ENCODE measurements at places on chromosomes 13 and 19.

DNA sequence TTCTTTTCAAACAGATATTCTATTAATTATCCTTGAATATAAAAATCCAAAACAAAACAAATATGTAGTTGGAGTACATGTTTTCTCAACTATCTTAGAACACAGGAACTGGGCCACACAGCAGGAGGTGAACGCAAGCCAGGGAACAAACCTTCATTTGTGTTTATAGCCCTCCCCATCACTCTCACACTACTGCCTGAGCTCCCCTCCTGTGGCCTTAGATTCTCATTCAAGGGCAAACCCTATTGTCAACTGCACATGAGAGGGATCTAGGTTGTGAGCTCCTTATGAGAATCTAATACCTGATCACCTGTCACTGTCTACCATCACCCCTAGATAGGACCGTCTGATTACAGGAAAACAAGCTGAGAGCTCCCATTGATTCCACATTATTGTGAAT, 427.1 kb upstream of the PRR20A start:
- no peak for DNase-seq

DNA sequence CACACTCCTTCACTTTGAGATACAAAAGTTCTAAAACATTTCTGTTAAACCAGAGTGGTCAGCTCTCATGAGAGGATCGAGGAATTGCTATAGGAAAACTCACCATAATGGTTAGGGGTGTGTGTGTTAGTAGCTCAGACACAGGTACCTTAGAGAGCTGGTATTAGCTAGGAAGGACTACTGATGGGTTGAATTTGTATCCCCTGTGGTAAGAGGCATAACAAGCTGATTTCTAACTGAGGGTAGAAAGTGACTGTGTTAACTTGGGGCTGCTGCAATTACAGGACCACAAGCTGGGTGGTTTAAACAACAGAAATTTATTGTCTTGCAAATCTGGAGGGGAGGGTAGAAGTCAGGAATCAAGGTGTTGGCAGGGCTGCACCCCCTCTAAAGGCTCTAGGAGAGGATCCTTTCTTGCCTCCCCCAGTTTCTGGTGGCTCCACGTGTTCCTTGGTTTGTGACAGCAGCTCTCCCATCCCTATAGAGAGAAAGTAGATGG, 17.4 kb downstream of the LEUTX start:
- DNase-seq = no peak

- no peak for DNase-seq
Observed at GRCh38 chr13:96444676-96445075, 354.8 kb downstream of the HS6ST3 start.

- DNase-seq = no peak
Observed at GRCh38 chr13:86447479-86447878, 648.3 kb upstream of the SLITRK6 start.

DNA sequence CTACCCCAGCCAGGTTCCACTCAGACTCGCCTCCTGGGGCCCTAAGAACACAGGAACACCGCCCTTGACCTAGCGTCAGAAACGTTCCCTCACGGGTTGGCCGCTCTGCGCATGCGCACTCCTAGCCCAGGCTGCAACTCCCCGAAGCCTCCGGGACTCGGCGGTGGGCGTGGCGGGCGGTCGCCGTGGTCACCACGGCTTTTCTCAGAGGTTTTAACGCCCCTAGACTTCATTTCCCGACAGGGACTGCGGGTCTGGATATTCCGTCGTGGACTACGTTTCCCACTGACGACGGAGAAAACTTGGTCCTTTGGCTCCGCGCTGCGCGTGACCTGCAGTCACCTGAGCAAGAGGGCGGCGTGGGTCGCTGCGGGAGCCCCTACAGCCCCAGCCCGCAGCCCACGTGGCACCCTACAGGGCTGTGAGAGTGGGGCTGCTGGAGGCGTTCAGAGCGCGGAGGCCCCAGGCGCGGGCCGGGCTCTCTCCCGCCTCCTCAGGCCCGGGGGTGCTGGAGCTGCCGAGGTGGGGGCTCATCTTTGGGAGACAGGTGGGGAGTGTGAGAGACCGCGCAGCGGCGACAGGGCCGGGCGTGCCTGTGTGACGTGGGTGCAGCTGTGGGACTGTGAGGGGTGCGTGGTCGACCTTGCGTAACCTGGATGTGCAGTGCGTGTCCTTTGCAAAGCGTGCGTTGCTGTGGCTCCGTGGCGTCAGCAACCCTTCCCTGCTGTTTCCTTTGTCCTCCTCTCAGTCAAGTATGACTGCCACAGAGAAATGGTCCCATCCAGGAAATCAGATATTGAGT, 38.0 kb upstream of the ZNF573 start:
- DNase-seq = peak; percentile 29

DNA sequence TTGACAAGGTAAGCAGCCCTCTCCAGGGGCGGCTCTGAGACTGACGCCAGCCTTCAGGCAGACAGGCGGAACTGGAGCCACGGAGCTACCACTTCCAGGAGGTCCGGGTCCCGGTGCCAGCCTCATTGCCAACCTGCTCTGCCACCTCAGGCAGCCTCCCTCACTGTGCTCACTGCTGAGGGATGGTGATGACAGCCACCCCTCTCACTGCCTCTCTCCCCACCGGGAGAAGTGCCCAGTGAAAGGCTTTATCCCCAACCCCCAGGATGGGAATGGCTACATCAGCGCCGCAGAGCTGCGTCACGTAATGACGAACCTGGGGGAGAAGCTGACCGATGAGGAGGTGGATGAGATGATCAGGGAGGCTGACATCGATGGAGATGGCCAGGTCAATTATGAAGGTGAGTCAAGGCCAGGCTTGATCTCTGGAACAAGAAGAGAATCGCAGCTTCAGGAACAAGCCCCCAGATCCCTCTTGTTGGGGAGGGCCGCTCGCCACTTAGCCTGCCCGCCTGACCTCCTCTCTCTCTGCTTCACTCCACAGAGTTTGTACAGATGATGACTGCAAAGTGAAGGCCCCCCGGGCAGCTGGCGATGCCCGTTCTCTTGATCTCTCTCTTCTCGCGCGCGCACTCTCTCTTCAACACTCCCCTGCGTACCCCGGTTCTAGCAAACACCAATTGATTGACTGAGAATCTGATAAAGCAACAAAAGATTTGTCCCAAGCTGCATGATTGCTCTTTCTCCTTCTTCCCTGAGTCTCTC, 7.6 kb downstream of the CALM3 start:
- DNase-seq = no peak

DNA sequence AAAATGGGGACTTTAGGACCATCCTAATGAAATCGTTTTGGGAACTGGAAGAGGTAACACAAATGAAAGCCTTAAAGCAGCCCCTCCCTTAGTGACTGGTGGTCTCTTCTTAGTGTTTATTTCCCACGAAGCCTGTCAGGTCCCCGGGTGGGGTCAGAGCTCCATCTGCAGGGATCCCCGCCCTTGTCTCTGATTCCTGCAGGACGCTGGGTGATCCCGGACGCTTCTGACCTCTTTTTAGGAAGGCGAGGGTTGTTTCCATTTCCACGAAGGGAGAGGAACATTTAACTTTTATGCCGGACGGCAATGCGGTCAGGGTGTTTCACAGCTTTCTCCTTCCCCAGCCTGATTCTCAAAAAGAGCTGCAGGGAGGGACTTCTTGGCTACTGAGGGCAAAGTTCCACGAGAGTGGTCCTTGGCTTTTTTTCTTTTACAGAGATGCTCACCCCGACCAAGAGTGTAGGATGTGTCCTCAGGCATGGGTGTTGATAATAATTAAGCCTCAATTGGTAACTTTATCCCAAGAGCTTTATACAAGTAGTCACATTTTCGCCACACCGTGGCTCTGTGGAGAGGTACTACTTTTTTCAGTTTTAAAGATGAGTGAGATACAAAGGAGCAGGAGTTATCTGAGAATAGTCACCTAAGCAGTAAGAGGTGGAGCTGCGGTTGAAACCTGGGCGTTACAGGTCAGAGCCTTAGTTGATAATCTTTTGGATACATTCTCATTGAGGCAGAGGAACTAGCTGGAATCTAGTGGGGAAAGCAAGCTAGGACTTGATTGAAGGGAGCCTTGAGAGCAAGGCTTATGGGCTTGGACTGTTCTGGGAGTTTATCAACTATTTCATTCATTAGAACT, 813 bp downstream of the ZNF284 start:
- no peak for DNase-seq

- DNase-seq = no peak
Observed at GRCh38 chr13:91904005-91904404, 505.6 kb downstream of the GPC5 start.

- DNase-seq = no peak
Observed at GRCh38 chr13:21399741-21400140, 59.4 kb downstream of the ZDHHC20 start.

DNA sequence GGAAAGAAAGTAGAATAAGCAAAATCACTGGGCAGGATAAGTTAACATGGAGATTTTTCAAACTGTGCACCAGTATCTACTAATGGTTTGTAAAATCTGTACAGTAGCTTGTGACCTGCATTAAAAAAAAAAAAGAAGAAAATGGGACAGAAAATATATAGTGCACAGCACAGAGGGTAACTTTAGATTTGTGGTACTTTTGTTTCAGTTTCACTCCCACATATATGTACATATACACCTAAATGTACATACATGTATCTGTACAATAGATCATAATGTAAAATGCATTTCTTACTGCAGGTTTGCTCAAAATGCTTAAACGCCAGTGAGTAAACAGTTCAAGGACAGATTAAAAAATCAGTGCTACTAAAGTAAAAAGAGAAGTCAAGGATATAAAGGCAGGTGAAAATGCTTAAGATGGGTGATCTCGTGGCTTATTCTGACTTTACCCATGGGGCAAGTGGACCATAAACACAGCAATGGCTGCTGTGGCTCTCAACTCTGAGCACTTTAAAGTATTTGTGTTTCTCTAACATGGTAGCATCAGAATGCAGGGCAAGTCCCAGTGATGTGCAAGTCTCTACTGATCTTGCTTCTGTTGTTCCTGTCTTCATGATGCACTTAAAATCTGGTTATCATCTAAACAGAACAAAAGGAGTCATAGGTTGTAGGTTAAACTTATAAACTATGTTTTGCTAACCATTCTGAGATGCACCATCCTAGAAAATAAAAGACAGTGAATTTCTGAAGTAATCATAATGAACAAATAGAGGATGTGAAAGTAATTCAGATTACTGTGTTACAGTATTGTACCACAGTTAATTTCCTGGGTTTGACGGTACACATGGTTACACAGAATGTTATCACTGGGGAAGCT, 112.3 kb downstream of the MIPEP start:
- DNase-seq = no peak

DNA sequence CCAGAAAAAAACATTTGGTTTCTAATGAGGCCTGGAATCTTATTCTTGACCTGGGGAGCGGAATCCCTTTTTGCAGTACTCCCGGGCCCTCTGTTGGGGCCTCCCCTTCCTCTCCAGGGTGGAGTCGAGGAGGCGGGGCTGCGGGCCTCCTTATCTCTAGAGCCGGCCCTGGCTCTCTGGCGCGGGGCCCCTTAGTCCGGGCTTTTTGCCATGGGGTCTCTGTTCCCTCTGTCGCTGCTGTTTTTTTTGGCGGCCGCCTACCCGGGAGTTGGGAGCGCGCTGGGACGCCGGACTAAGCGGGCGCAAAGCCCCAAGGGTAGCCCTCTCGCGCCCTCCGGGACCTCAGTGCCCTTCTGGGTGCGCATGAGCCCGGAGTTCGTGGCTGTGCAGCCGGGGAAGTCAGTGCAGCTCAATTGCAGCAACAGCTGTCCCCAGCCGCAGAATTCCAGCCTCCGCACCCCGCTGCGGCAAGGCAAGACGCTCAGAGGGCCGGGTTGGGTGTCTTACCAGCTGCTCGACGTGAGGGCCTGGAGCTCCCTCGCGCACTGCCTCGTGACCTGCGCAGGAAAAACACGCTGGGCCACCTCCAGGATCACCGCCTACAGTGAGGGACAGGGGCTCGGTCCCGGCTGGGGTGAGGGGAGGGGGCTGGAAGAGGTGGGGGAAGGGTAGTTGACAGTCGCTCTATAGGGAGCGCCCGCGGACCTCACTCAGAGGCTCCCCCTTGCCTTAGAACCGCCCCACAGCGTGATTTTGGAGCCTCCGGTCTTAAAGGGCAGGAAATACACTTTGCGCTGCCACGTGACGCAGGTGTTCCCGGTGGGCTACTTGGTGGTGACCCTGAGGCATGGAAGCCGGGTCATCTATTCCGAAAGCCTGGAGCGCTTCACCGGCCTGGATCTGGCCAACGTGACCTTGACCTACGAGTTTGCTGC, at the start of gene ICAM4:
Gene ICAM4 (plus strand): TSS at position 153 of the 935 bp plus-strand sequence. CDS start 58 bp downstream, at position 211.
- no peak for DNase-seq

DNA sequence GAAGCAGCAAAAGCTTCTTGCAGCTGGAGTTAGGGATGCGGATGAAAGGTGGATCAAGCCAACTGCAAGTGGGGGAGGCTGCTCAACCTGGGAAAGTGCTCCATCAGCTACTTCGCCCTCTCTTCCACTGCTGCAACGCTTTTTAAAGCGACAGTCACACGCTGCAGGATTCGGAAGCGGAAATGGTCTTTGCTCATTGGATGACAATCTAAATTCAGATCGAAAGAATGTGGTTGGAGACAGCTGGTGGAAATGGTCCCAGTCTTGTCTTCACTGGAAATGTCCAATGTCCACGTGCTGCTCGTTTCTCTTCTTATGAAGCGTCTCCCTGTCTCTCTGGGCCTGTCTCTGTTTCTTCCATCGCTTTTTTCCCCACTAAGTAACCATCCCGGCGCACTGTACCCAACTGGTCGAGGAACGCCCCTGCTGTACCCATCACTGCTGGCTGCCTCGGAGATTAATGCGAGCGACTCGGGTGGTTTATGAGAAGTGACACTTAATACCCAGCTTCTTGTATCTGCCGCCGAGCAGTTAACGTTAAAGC, 2.1 kb upstream of the FGF9 start:
- DNase-seq = no peak

GRCh38 chr19:23099966-23100365, 16.9 kb upstream of the ZNF730 start:
- DNase-seq = no peak

DNA sequence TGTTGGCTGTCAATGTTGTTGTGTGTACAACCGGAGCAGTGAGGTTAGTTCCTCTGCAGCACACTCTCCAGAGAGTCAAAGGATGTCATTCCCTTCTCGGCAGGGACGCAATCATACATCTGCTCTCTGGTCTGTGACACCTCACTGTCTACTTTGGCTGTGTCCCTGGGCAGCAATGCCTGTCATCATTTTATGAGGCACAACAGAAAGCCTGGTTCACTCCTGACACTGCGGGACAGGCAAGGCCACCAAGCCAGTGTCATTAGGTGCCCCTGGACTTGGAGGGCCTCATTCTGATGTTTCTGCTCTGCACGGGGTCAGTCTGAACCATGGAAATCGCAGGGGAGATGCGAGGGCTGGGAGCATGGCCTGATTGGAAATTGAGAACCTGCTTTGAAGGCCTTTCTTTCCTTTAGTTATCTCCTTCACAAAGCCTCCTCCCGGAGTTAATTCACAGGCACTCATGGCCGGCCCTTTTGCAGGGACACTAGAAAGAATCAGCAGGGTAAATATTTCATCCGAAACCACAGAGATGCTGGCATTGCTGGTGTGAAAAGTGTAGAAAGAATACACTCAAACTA, 284.4 kb downstream of the ZNF536 start:
- DNase-seq = no peak

All from fibroblast of gingiva (primary cell).